Brain (organoid and tissue), 16 donors: ENCODE measurements at places on chromosomes 4 and X. TPM values are rescaled to one million over a fixed set of nuclear protein-coding genes. Genes with fewer than 3 reads are reported as not detected.
A peak's percentile ranks its signal among the peaks of the same experiment; 100 is the strongest.

DNA sequence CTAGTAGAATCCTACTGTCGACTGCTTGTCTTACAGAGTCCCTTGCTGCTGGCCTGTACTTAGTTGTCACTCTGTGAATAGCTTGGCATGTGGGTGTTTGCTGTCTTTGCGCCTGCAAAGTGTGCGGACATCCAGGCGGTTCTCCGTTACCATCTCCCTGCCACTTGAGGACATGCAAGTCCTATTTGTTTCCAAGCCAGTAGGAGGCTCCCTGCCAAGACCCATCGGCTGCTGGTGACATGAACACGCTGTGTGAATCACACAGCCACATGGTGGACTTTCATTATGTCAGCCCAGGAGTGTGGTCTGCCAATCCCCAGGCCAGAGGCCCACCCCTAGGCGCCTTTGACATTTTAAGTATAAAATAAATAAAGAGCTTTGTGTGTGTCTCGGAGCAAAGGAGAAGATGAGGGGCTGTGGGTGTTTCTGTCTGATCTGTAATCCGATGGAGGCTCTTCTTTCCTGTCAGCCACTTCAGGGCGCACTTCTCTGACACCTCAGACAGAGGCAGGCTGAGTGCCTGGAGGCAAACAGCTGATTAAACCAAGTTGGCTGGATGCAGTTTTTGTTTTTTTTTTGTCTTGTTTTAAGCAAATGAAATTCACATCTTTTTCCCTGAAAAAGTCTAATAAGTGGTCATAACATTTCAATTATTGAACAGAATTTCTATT lies 51.5 kb downstream of the ALPK1 start:
- peak; percentile 98 for DNase-seq

GRCh38 chr4:80153874-80154544 lies 43.3 kb upstream of the PRDM8 start:
- DNase-seq: no peak

- no peak for DNase-seq
Measured at GRCh38 chr4:169626331-169627282, 6.2 kb downstream of the CLCN3 start.

Gene CT45A8
- polyA plus RNA-seq: not detected
